B cell (primary cell): ENCODE measurements at places on chromosomes 12 and 14.

DNA sequence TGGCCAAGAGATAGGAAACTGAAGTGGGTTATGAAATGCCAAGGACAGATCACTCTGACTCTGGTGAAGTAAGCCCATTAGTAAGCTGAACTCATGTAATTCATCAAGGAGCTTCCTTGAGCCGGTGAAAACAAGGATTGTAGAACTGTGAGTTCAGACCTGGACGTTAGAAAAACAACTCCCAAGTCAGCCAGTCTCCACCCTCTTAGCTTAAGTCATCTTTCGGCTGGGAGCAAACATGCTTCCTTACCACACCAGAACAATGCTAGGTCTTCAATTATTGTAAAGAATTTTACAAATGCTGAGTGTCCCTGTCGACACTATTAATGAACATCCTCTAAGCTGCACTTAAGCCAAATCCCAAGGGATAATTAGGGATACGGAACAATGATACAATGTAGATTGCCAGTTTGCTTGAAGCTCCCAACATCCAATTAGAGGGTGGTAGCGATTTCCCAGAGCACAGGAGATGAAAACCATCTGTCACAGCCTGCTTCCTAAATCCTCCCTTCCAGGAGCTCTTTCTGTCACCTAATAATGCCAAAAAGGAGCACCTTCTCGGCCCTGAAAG lies 45.7 kb upstream of the VASH1 start:
- H3K36me3 ChIP-seq, result no peaks in the 10 kb centered on the region
- H3K4me3 ChIP-seq, result no peak overlapping the region
- H3K4me1 ChIP-seq, result peaks cover 27% of the 10 kb centered on the region
- H3K27ac ChIP-seq, result peak overlapping the region; percentile 59
- DNase-seq, result no peak
- H3K27me3 ChIP-seq, result no peaks in the 10 kb centered on the region

- no peak overlapping the region for H3K27ac ChIP-seq
- H3K27me3 ChIP-seq, result no peaks in the 10 kb centered on the region
- H3K4me3 ChIP-seq, result no peak overlapping the region
- no peak for DNase-seq
- H3K4me1 ChIP-seq, result peaks cover 7% of the 10 kb centered on the region
These were observed 221.9 kb upstream of the EGLN3 start for GRCh38 chr14:34172550-34173368.

DNA sequence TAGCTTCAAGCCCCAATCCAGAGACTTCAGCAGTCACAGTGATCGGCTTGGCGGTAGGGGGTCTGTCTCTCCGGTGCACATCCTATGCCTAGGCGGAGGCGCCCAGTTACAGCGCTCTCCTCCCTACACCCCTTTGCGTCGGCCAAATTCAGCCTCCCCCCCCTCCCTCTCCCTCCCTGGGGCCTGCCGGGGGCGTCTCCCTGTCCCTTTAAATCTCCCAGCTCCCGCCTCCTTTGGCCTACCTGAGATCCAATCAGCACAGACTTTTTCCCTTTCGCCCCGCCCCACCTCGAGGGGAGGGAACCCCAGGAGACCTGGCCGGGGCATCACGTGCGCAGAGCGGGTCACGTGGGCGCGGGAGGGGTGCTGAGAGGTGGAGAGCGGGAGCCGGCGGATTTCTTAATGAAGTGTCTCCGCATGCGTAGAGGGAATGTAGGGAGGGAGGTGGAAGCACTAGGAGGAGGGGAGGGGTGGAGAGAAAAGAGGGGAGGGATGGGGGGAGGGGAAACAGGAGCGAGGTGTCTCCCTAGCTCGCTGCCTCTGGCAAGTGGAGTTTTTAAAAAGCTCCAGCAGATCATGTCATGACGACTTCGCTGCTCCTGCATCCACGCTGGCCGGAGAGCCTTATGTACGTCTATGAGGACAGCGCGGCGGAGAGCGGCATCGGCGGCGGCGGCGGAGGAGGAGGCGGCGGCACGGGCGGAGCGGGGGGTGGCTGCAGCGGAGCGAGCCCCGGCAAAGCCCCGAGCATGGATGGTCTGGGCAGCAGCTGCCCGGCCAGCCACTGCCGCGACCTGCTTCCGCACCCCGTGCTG lies at the start of gene HOXC13:
Gene HOXC13 (plus strand): TSS at position 506 of the 815 bp plus-strand sequence. CDS start 76 bp downstream, at position 582.
- H3K4me3 ChIP-seq, result no peak within 1 kb of the TSS
- H3K27me3 ChIP-seq, result no peaks in the 10 kb centered on the region
- no peak within 1 kb of the TSS for H3K27ac ChIP-seq
- DNase-seq, result no peak

GRCh38 chr12:104309446-104309993 lies 6.0 kb downstream of the EID3 start:
- no peak overlapping the region for H3K27ac ChIP-seq
- H3K27me3 ChIP-seq, result no peaks in the 10 kb centered on the region
- H3K36me3 ChIP-seq, result peaks cover 3% of the 10 kb centered on the region
- no peaks in the 10 kb centered on the region for H3K4me1 ChIP-seq
- no peak for DNase-seq

GRCh38 chr14:50533241-50533705 lies 904 bp upstream of the MAP4K5 start:
- peaks cover 8% of the 10 kb centered on the region for H3K36me3 ChIP-seq
- no peak for DNase-seq
- peak overlapping the region; percentile 76 for H3K4me3 ChIP-seq
- peak overlapping the region; percentile 88 for H3K27ac ChIP-seq
- no peaks in the 10 kb centered on the region for H3K27me3 ChIP-seq

- H3K36me3 ChIP-seq, result no peaks in the 10 kb centered on the region
- H3K4me1 ChIP-seq, result no peaks in the 10 kb centered on the region
- no peak overlapping the region for H3K4me3 ChIP-seq
- no peaks in the 10 kb centered on the region for H3K27me3 ChIP-seq
- no peak overlapping the region for H3K27ac ChIP-seq
These were observed 344.1 kb upstream of the PDE3A start for GRCh38 chr12:20024194-20024593.

DNA sequence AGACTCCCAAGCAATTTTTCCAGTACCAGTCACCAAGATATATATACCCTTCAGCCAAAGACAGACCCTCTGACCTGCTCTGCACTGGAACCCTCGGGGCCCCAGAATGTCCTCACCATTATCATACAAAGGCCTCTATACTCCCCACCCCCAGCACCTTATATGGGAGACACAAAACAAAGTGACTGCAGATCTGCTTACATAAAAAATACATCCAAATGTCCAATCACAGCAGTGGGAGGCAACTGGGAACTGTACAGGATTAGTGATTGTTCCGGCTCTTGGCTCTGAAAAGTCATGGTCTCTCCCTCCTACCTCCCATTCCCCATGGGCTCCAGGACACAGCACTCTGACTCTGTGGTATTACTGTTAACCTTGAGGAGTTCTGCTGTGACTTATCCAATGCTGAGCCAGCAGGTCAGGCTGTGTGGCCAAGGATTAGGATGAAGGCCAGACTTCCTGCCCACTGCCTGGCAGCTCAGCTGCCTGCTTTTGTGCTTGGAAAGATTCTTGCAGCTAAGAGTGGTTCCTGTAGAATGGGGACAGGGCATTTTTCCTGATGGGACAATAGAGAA lies 13.7 kb downstream of the OXA1L start:
- no peak overlapping the region for H3K4me3 ChIP-seq
- no peaks in the 10 kb centered on the region for H3K36me3 ChIP-seq
- no peak overlapping the region for H3K27ac ChIP-seq

- no peaks in the 10 kb centered on the region for H3K27me3 ChIP-seq
- DNase-seq, result peak; percentile 83
- H3K27ac ChIP-seq, result peak overlapping the region; percentile 74
These were observed 25.8 kb upstream of the TMCC3 start for GRCh38 chr12:94676031-94676641.

DNA sequence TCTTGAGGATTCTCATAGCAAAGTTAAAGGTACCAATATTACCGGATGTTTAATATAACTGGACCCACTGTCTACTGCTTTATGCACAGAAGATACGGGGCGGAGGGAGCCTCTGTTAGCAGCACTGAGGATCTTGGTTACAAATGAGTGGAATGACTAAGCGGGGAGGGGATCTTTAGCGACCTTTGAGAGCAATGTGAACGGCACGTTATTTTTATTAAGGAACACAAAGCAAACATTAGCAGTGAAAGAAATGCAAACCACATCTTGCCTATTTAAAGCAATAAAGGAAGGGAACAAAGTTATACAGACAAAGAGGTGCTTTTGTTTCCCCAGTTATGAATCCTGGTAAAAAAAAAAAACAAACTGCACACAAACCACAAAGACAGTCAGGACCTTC lies 27.1 kb upstream of the PRMT8 start:
- no peak overlapping the region for H3K27ac ChIP-seq
- no peaks in the 10 kb centered on the region for H3K4me1 ChIP-seq
- DNase-seq, result no peak
- no peaks in the 10 kb centered on the region for H3K36me3 ChIP-seq
- H3K4me3 ChIP-seq, result no peak overlapping the region

- no peak overlapping the region for H3K4me3 ChIP-seq
- H3K27ac ChIP-seq, result no peak overlapping the region
- H3K27me3 ChIP-seq, result peaks cover 8% of the 10 kb centered on the region
- no peaks in the 10 kb centered on the region for H3K36me3 ChIP-seq
- H3K4me1 ChIP-seq, result peaks cover 3% of the 10 kb centered on the region
- no peak for DNase-seq
These were observed 3.5 kb downstream of the TBPL2 start for GRCh38 chr14:55436931-55437330.

DNA sequence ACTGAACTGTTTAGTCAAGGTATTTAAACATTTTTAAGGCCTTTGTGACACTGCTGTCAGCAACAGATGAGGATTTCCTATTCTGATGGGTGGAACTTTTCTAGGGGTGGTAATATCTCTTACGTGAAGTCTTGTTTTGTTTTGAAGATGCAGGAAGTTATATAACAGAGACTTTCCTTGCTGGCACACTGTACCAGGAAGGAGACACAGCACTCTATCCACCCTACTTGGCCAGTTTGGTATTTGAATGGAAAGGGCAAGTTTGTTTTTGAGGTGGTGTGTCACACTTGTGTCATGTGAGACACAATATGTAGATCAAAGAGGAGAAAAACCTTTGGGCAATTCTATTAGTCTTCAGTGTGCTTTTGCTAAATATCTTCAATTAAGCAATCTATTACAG lies 51.6 kb upstream of the SRP54 start:
- peak; percentile 16 for DNase-seq
- no peak overlapping the region for H3K4me3 ChIP-seq
- H3K36me3 ChIP-seq, result no peaks in the 10 kb centered on the region
- peaks cover 12% of the 10 kb centered on the region for H3K4me1 ChIP-seq
- H3K27me3 ChIP-seq, result no peaks in the 10 kb centered on the region
- peak overlapping the region; percentile 8 for H3K27ac ChIP-seq

DNA sequence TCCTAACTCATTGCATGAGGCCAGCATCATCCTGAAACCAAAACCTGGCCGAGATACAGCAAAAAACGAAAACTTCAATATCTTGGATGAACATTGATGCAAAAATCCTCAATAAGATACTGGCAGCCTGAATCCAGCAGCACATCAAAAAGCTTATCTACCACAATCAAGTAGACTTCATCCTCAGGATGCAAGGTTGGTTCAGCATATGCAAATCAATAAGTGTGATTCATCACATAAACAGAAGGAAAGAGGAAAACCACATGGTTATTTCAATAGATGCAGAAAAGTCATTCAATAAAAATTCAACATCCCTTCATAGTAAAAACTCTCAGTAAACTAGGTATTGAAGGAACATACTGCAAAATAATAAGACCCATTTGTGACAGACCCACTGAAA lies 56.5 kb upstream of the PPFIA2 start:
- no peaks in the 10 kb centered on the region for H3K4me1 ChIP-seq
- H3K36me3 ChIP-seq, result no peaks in the 10 kb centered on the region
- no peak overlapping the region for H3K27ac ChIP-seq
- H3K27me3 ChIP-seq, result no peaks in the 10 kb centered on the region

GRCh38 chr14:24894583-24895242 lies 155.2 kb downstream of the STXBP6 start:
- no peak overlapping the region for H3K27ac ChIP-seq
- DNase-seq, result no peak
- H3K27me3 ChIP-seq, result no peaks in the 10 kb centered on the region
- no peaks in the 10 kb centered on the region for H3K4me1 ChIP-seq

GRCh38 chr12:8629486-8630033 lies 16.9 kb upstream of the AICDA start:
- no peak overlapping the region for H3K27ac ChIP-seq
- H3K4me1 ChIP-seq, result peaks cover 7% of the 10 kb centered on the region
- no peaks in the 10 kb centered on the region for H3K36me3 ChIP-seq
- H3K4me3 ChIP-seq, result no peak overlapping the region
- DNase-seq, result peak; percentile 16

- peak; percentile 44 for DNase-seq
- no peaks in the 10 kb centered on the region for H3K27me3 ChIP-seq
- H3K4me1 ChIP-seq, result peaks cover 51% of the 10 kb centered on the region
- H3K4me3 ChIP-seq, result peak overlapping the region; percentile 80
These were observed 95.8 kb downstream of the LGMN start for GRCh38 chr14:92652413-92653151.

- DNase-seq, result peak; percentile 24
- H3K4me3 ChIP-seq, result no peak overlapping the region
- H3K27ac ChIP-seq, result no peak overlapping the region
- no peaks in the 10 kb centered on the region for H3K27me3 ChIP-seq
- H3K36me3 ChIP-seq, result no peaks in the 10 kb centered on the region
These were observed 42.7 kb upstream of the NCOR2 start for GRCh38 chr12:124610021-124610612.

GRCh38 chr12:66119870-66120241 lies 10.7 kb downstream of the LLPH start:
- no peak for DNase-seq
- H3K27ac ChIP-seq, result no peak overlapping the region
- H3K36me3 ChIP-seq, result peaks cover 22% of the 10 kb centered on the region

- no peaks in the 10 kb centered on the region for H3K36me3 ChIP-seq
- H3K27me3 ChIP-seq, result no peaks in the 10 kb centered on the region
- peak overlapping the region; percentile 31 for H3K4me3 ChIP-seq
These were observed 24.8 kb downstream of the CLECL1 start for GRCh38 chr12:9707864-9708808.

- no peak overlapping the region for H3K27ac ChIP-seq
- no peaks in the 10 kb centered on the region for H3K27me3 ChIP-seq
- no peak overlapping the region for H3K4me3 ChIP-seq
- no peaks in the 10 kb centered on the region for H3K4me1 ChIP-seq
- peaks cover 6% of the 10 kb centered on the region for H3K36me3 ChIP-seq
- DNase-seq, result no peak
These were observed 120.4 kb downstream of the ANO6 start for GRCh38 chr12:45336331-45336730.

GRCh38 chr12:58285551-58285950 lies 344.2 kb downstream of the ATP23 start:
- no peaks in the 10 kb centered on the region for H3K27me3 ChIP-seq
- no peak overlapping the region for H3K27ac ChIP-seq
- no peak overlapping the region for H3K4me3 ChIP-seq
- no peaks in the 10 kb centered on the region for H3K4me1 ChIP-seq
- no peaks in the 10 kb centered on the region for H3K36me3 ChIP-seq
- DNase-seq, result no peak

- H3K36me3 ChIP-seq, result no peaks in the 10 kb centered on the region
- H3K4me3 ChIP-seq, result no peak overlapping the region
- H3K27ac ChIP-seq, result no peak overlapping the region
These were observed 20.4 kb upstream of the RNF212B start for GRCh38 chr14:23217032-23218020.

GRCh38 chr12:121776190-121777098 lies 17.0 kb downstream of the RHOF start:
- peaks cover 37% of the 10 kb centered on the region for H3K4me1 ChIP-seq
- no peak overlapping the region for H3K4me3 ChIP-seq
- H3K36me3 ChIP-seq, result peaks cover 38% of the 10 kb centered on the region
- H3K27me3 ChIP-seq, result no peaks in the 10 kb centered on the region
- DNase-seq, result peak; percentile 90

- no peaks in the 10 kb centered on the region for H3K36me3 ChIP-seq
- no peaks in the 10 kb centered on the region for H3K27me3 ChIP-seq
- H3K4me1 ChIP-seq, result no peaks in the 10 kb centered on the region
- no peak overlapping the region for H3K4me3 ChIP-seq
- no peak overlapping the region for H3K27ac ChIP-seq
These were observed 227.4 kb downstream of the NEDD1 start for GRCh38 chr12:97134495-97134894.
